Omental fat pad (tissue), 4 donors: ENCODE measurements at places on chromosomes 4 and X. TPM values are rescaled to one million over a fixed set of nuclear protein-coding genes. Genes with fewer than 3 reads are reported as not detected.

Gene FAM9B
- total RNA-seq, result not detected

Gene IRS4
- total RNA-seq, result not detected

Gene GABRA4
- total RNA-seq, result not detected

Gene ASMT
- not detected for total RNA-seq

Gene CITED1
- total RNA-seq, result 0.60 TPM

Gene NEUROG2
- not detected for total RNA-seq

Gene MAGED4
- total RNA-seq, result 5.7 TPM

Gene EVC2
- total RNA-seq, result 20.2 TPM

Gene ADH1C
- total RNA-seq, result 59.9 TPM

Gene C4orf50
- 0.19 TPM for total RNA-seq

Gene FAM149A
- 10.5 TPM for total RNA-seq
